ENCODE measurements at places on chromosomes 4 and X. TPM values are rescaled to one million over a fixed set of nuclear protein-coding genes. Genes with fewer than 3 reads are reported as not detected.

ATOH1 gene
- total RNA-seq: not detected

TLR7 gene
- total RNA-seq: 0.05 TPM

CFAP99 gene
- not detected for total RNA-seq

DNA sequence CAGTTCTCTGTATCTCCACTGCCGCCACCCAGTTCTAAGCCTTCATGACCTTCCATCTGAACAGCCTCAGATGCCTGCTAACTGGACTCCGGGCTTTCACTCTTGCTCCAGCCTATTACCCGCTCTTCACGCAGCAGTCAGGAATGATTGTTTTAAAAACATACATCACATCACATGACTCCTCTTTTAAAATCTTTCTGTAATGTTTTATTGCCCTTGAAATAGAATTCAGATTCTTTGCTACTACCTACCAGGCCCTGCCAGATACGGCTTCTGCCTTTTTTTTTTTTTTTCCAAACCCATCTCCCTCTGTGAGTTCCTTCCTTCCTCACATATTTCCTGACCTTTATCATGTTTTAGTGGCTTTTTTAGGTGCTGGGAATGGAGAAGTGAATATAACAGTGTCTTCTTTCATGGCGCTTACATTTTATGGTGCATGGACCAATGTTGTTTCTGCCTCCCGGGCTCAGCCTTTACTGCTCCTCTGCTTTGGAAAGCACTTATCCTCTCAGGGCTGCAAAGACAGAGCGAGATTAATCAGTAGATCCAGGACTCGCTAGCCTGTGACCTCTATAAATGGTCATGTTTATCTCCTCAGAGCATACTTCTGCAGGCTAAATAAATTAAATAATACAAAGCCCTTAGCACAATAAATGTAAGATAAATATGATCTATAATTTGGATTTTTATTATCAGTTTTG lies 58.0 kb downstream of the FBXO8 start:
- H3K27ac ChIP-seq: no peak overlapping the region
- no peaks in the 10 kb centered on the region for H3K36me3 ChIP-seq
- H3K27me3 ChIP-seq: peaks cover 39% of the 10 kb centered on the region
- no peaks in the 10 kb centered on the region for H3K4me1 ChIP-seq
- DNase-seq: no peak

GRCh38 chr4:185992585-185992984 lies 76.4 kb upstream of the TLR3 start:
- no peaks in the 10 kb centered on the region for H3K4me1 ChIP-seq
- no peak for DNase-seq
- no peaks in the 10 kb centered on the region for H3K36me3 ChIP-seq

DNA sequence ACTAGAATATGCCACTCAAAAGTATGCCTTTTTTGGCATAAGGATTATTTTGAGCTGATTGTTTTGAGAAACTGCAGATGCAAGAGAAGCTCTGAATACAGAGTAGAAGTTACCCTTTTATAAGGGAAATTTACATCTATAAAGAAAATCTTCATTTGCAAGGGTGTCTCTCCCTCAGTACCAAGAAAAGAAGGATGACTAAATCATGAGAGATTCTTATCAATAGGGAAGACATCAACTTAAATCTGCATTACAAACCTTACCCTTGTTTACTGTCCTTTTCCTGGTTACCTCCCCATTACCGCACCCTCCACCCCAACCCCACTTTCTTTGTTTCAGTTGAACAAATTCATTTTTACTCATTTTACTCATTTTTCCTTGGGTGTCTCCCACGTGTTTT lies 62.5 kb downstream of the RLIM start:
- no peak overlapping the region for H3K27ac ChIP-seq
- H3K4me3 ChIP-seq: no peak overlapping the region

- H3K36me3 ChIP-seq: peaks cover 41% of the 10 kb centered on the region
- H3K4me3 ChIP-seq: no peak overlapping the region
- no peak for DNase-seq
- H3K27me3 ChIP-seq: no peaks in the 10 kb centered on the region
- no peak overlapping the region for H3K27ac ChIP-seq
Measured at GRCh38 chrX:149499766-149500165, 5.3 kb downstream of the IDS start.
